ENCODE measurements at places on chromosomes 13 and 19. TPM values are rescaled to one million over a fixed set of nuclear protein-coding genes. Genes with fewer than 3 reads are reported as not detected.

The P2RY11 gene
- total RNA-seq: 63.7 TPM

The C19orf85 gene
- total RNA-seq: 1.2 TPM

The IL4I1 gene
- total RNA-seq: 0.61 TPM

The ATP4B gene
- not detected for total RNA-seq

The ACP7 gene
- 0.15 TPM for total RNA-seq

The ZNF560 gene
- not detected for total RNA-seq

The ADPRHL1 gene
- total RNA-seq: 2.7 TPM

The ACTMAP gene
- total RNA-seq: 27.7 TPM

The NKPD1 gene
- total RNA-seq: 0.17 TPM

The ZNF805 gene
- total RNA-seq: 15.4 TPM

The PLIN5 gene
- total RNA-seq: 2.7 TPM

The CPB2 gene
- not detected for total RNA-seq

The BAX gene
- 310 TPM for total RNA-seq

The SLITRK5 gene
- 0.09 TPM for total RNA-seq

The SMG9 gene
- 47.9 TPM for total RNA-seq

The IGFL1 gene
- total RNA-seq: not detected

The LILRB4 gene
- total RNA-seq: not detected

The APC2 gene
- total RNA-seq: 0.68 TPM

The KLK2 gene
- not detected for total RNA-seq
